Mesangial cell (primary cell): ENCODE measurements at places on chromosomes 5 and 9. TPM values are rescaled to one million over a fixed set of nuclear protein-coding genes. Genes with fewer than 3 reads are reported as not detected.

The HTR4 gene
- total RNA-seq = not detected in 2 replicates

The TPD52L3 gene
- not detected in 2 replicates for total RNA-seq

The ESM1 gene
- 0.65 TPM in 1 of 2 replicates, not detected in the other for total RNA-seq

The CERCAM gene
- total RNA-seq = 91.9 and 147 TPM in 2 replicates

The CRHBP gene
- 0.33 and 2.9 TPM in 2 replicates for total RNA-seq

The PNPLA7 gene
- 0.16 and 2.3 TPM in 2 replicates for total RNA-seq

The C9 gene
- total RNA-seq = not detected in 2 replicates

The NTMT1 gene
- 41.3 and 79.5 TPM in 2 replicates for total RNA-seq

The FAM81B gene
- total RNA-seq = not detected in 2 replicates

The TMC1 gene
- total RNA-seq = not detected in 2 replicates
